ENCODE measurements at places on chromosomes 5 and 9.

DNA sequence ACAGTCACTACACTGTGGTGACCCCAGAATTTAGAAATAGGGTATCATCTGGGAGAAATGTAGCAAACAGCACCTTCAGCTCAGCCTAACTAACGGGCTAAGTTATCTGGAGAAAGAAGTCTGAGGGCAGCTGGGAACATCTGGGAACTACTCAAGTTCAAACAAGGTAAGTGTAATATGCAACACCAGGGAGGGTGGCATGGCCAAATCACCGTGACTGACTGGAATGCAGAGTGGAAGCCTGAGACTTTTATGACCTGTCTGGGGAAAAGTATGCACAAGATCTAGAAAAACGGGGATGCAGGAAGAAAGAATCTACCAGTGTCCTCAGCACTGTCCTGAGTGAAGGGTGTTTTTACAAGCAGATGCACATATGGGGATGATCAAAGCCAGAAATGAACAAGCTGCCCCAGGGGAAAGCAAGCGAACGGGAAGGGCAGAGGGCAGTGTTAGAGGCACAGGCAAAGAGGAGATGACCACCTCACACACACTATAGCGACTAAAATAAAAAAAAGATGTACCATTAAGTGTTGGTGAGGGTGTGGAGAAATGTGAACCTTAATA, 59.9 kb downstream of the SERINC5 start:
- no peak for DNase-seq

GRCh38 chr5:1245905-1246576, 20.9 kb downstream of the SLC6A18 start:
- no peak for DNase-seq

GRCh38 chr9:91489361-91489899, 65.8 kb upstream of the NFIL3 start:
- DNase-seq = no peak

GRCh38 chr5:136166909-136167308, 26.1 kb downstream of the SMIM32 start:
- no peak for DNase-seq

- DNase-seq = no peak
These were observed 249.9 kb downstream of the MARCHF11 start for GRCh38 chr5:15929611-15930263.

DNA sequence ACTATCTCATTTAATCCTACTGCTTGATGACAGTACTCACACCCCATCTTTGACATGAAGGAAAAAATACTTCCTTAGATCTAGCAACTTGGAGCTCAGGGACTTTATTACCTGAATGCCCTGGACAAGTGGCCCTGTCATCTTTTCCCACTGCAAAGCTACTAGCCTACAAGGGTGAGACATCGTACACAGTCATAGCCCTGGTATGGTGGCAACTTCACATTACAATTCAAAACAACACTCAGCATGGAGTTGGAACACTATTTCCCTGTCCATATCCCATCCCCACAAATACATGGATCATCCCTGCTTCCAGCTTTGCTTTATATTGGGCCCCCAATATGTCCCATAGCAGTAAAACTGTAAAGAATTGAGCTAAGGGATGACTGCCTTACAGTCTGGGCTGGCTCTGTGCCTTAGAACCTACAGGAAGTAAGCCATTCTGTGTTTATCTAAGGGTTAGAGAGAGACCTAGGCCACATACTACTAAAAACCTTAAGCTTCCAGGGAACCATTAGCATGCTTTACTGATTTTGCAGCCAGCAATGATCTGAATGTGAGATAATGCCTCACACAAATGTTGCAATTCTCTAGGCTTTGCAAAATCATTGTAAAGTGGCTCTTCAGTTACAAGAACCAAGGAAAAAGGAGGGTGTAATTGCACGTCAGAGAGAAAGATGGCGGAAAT, 55.9 kb downstream of the OTULIN start:
- DNase-seq = no peak

GRCh38 chr5:96348536-96348935, 84.5 kb downstream of the PCSK1 start:
- DNase-seq = no peak

DNA sequence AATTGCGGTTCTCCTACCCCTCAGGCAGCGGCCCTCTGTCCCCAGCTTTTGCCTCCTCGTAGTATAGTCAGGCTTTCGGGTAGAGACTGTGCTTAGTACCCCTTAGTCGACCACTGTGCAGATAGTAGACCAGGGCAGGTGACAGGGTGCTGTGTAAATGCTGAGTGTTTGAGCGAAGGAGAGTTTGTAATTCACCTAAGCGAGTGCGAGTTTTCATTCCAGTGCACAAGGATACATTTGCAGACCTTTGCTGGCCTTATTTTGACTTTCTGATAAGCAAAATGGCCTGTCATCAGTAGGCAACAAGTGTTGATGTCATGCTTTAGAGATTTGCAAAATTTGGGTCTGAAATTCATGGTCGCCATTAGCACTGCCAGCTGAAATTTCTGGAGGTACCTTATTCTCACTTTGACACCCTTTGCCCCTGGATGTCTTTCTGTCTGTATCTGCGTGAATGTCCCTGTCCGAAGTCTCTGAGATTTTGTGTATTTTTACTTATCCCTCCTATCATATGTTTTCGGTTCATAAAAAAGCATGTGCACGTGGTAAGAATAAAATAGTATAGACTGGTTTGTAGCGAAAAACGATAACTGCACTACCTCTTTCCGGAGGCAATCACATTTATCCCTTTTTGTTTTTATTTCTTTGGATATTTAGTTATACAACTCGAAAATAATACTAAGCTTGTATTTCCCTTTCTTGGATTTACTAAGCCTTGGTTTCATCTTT, 1.9 kb downstream of the LMNB1 start:
- no peak for DNase-seq

DNA sequence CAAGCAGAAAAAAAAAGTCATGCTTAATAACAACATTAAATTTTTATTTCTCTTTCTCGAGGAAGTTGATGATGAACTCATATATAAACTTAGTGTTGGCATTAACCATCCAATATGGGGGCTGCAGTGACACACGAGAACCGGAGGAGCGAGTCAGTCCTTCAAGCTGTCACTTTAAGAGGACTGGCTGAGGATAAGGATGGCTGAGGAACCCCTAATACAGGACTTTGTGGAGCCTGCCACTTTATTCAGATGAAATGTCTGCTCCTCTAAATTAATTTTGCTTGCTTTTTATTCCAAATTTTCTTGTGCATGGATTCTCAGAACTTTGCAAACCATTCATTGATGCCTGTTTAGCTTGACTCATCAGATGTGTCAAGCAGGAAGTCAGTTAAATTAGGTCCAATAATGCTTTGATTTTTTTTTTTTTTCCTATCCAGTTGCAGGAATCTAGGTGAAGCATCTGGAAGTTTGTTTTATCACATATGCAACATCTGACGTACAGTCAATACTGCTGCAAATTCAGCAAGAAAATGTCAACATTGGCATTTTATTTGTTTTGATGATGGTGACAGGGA, 144.2 kb upstream of the COL5A1 start:
- no peak for DNase-seq

- DNase-seq = no peak
These were observed 84.1 kb downstream of the PPP2R2B start for GRCh38 chr5:146794326-146795029.

GRCh38 chr5:131223751-131224386, 40.0 kb upstream of the CDC42SE2 start:
- no peak for DNase-seq

- no peak for DNase-seq
These were observed 17.0 kb downstream of the NIPSNAP3B start for GRCh38 chr9:104780796-104781395.

- DNase-seq = no peak
These were observed 107.2 kb upstream of the STC2 start for GRCh38 chr5:173435447-173435846.

GRCh38 chr5:157729858-157730257, 1.4 kb upstream of the THG1L start:
- DNase-seq = no peak

DNA sequence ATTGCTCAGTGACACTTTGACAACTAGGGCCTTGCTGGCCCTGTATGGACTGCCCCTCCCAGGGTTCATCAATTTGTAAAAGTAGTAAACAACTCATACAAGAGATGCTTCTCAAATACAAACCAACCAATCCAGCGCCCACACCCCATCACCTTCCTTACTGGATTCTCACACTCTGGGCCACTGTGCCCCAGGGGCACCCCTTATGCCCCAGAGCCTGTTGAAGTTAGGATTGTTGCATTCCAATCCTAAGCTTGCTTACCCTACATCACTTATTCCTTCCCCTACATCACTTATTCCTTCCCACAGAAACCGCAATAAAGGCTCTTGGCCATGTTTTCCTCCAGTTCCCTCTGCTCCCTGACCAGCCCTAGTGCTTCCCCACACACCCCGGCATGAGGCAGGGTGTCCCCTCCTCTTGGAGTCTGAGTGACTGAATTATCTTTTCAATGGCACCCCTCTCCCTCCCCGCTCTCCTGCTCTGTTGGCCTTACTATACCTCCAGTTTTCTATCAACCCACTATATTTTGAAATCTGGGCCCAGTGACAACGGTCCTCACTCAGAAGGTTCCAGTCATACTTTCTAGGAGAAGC, 182.4 kb upstream of the S1PR3 start:
- DNase-seq = no peak

GRCh38 chr5:141477044-141477575, 1.3 kb downstream of the PCDHGC3 start:
- no peak for DNase-seq
